ENCODE measurements at places on chromosomes 4 and X. TPM values are rescaled to one million over a fixed set of nuclear protein-coding genes. Genes with fewer than 3 reads are reported as not detected.

- no peak overlapping the region for H3K27ac ChIP-seq
- no peak for DNase-seq
- no peak overlapping the region for H3K4me3 ChIP-seq
- no peaks in the 10 kb centered on the region for H3K36me3 ChIP-seq
Measured at GRCh38 chrX:20711366-20711765, 444.7 kb upstream of the RPS6KA3 start.

- no peaks in the 10 kb centered on the region for H3K36me3 ChIP-seq
- H3K27ac ChIP-seq = no peak overlapping the region
- no peak for DNase-seq
- peaks cover 5% of the 10 kb centered on the region for H3K27me3 ChIP-seq
- no peaks in the 10 kb centered on the region for H3K4me1 ChIP-seq
Measured at GRCh38 chr4:184062769-184063168, 154.9 kb downstream of the ENPP6 start.

GRCh38 chr4:46550471-46550870, 160.5 kb upstream of the GABRA2 start:
- no peak for DNase-seq
- no peaks in the 10 kb centered on the region for H3K27me3 ChIP-seq
- no peaks in the 10 kb centered on the region for H3K4me1 ChIP-seq
- no peak overlapping the region for H3K27ac ChIP-seq
- H3K4me3 ChIP-seq = no peak overlapping the region
- no peaks in the 10 kb centered on the region for H3K36me3 ChIP-seq

DNA sequence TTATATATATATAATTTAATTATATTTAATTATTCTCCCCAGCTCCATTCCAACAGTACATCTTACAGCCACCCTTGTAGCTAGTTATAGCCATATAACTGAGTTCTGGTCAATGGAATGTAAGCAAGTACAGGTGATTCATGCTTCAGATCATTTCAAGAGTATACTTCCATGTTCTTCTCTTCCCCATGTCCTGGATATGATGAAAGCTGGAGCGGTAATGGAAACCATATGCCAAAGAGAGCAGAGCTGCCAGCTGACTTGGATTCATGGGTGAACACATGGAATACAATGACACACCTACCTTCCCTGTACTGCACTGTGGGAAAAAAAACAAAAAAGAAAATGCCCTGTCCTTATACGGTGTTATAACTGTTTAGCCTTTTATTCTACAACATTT, 17.5 kb upstream of the CORIN start:
- no peak for DNase-seq
- H3K4me3 ChIP-seq = no peak overlapping the region
- H3K36me3 ChIP-seq = peaks cover 14% of the 10 kb centered on the region
- H3K27me3 ChIP-seq = no peaks in the 10 kb centered on the region
- H3K27ac ChIP-seq = no peak overlapping the region

- H3K4me3 ChIP-seq = peak overlapping the region; percentile 64
- no peaks in the 10 kb centered on the region for H3K27me3 ChIP-seq
- peaks cover 36% of the 10 kb centered on the region for H3K4me1 ChIP-seq
- DNase-seq = peak; percentile 75
Measured at GRCh38 chrX:100829730-100830129, 9.5 kb downstream of the CSTF2 start.

DNA sequence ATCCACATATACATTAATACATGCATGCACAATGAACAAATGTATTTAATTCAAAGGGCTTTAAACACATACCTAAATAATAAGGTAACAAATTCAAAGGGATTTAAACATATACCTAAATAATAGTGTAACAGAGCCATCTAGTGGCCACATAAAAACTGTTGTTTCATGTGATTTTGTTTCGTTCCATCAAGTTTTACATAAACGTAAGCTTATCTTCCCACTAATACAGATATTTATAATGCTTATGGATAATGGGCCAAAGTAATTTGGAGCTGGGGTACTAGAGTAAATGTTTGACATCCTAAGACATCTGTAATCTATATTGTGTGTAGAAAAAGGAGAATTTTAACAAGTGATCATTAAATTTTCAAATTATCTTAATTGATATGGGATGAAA, 82.3 kb downstream of the PRSS12 start:
- no peaks in the 10 kb centered on the region for H3K4me1 ChIP-seq
- no peak for DNase-seq
- H3K27me3 ChIP-seq = peaks cover 6% of the 10 kb centered on the region
- no peak overlapping the region for H3K4me3 ChIP-seq

DNA sequence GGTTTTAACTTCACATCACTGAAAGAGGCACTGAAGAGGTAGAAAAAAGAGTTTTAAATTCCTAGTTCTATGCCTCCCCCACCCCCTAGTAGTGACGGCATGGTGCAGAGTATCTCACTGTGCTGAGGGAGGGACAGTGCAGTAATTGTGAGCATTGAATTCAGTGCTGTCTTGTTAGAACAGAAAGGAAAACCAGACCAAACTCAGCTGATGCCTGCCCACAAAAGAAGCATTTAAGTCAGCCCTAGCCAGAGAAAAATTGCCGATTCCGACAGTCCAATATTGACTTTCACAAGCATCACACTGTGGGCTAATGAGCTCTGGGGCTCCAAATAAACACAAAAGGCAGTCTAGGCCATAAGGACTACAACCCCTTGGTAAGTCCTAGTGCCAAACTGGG, 417.7 kb downstream of the AR start:
- H3K27ac ChIP-seq = no peak overlapping the region
- no peak for DNase-seq
- peaks cover 3% of the 10 kb centered on the region for H3K27me3 ChIP-seq

- peaks cover 7% of the 10 kb centered on the region for H3K4me1 ChIP-seq
- no peak for DNase-seq
- H3K27me3 ChIP-seq = peaks cover 23% of the 10 kb centered on the region
- no peaks in the 10 kb centered on the region for H3K36me3 ChIP-seq
Measured at GRCh38 chr4:48813964-48814363, 16.9 kb upstream of the OCIAD1 start.

DNA sequence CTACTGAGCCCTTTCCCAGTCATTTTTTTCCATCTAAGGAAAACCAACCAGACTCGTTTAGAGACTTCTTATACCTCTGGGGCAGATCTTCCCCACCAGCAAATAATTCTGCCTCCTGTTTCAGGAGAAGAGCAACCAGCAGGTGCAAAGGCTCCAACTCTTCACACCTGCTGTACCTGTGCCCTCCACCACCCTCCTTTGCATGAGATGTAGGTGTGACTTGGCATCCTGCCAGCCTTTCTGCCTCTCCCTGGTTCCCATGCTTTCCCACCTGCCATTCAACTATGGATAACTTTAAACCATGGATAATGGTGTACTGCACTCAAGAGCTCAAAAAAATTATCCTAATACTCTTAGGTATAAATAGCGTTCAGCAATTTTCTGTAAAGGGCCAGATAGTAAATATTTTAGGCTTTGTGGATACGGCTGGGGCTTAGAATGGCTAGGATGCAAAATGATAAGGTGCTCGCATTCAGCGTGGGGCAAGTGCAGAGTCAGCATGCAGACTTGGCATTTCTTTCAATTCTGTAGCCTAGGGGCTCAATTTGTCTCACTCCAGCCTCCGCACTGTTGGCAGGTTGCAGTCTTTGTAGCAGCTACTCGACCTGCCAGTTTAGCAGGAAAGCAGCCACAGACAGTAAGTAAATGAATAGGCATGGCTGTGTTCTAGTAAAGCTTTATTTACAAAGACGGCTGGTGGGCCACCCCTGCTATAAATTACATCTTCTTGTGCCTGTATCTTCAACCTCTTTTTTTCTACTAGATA, 79.8 kb downstream of the HCCS start:
- H3K27me3 ChIP-seq = no peaks in the 10 kb centered on the region
- no peaks in the 10 kb centered on the region for H3K36me3 ChIP-seq
- no peaks in the 10 kb centered on the region for H3K4me1 ChIP-seq
- DNase-seq = no peak

GRCh38 chrX:46463682-46464081, 81.5 kb downstream of the ZNF674 start:
- peaks cover 12% of the 10 kb centered on the region for H3K4me1 ChIP-seq
- H3K36me3 ChIP-seq = peaks cover 17% of the 10 kb centered on the region
- no peaks in the 10 kb centered on the region for H3K27me3 ChIP-seq
- DNase-seq = no peak
- no peak overlapping the region for H3K27ac ChIP-seq

DNA sequence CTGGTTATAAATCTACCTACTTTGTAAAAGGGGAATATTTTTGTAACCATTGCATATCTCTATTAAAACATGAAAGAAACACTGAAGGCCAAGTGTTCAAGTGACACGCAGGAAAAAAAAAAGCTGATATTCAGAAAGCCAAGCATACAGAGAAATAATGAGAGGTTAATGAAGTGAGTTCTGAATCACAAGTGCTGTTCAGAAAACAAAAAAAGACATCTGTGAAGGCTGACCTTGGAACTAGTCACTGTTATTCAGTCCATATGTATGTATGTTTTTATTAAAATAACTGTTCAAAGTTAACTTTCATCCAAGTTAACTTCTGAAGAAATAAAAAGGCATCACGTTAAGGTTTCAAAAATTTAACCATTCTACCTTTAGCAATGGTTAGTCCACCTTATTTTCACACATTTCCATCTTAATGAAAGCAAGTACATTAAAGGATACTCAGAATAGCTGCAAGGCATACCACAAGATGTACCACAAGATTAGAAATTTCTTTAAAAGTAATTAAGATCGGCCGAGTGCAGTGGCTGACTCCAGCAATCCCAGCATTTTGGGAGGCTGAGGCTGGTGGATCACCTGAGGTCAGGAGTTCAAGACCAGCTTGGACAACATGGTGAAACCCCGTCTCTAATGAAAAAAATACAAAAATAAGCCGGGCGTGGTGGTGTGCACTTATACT, 31.4 kb downstream of the SH3RF1 start:
- DNase-seq = no peak
- H3K27ac ChIP-seq = no peak overlapping the region

DNA sequence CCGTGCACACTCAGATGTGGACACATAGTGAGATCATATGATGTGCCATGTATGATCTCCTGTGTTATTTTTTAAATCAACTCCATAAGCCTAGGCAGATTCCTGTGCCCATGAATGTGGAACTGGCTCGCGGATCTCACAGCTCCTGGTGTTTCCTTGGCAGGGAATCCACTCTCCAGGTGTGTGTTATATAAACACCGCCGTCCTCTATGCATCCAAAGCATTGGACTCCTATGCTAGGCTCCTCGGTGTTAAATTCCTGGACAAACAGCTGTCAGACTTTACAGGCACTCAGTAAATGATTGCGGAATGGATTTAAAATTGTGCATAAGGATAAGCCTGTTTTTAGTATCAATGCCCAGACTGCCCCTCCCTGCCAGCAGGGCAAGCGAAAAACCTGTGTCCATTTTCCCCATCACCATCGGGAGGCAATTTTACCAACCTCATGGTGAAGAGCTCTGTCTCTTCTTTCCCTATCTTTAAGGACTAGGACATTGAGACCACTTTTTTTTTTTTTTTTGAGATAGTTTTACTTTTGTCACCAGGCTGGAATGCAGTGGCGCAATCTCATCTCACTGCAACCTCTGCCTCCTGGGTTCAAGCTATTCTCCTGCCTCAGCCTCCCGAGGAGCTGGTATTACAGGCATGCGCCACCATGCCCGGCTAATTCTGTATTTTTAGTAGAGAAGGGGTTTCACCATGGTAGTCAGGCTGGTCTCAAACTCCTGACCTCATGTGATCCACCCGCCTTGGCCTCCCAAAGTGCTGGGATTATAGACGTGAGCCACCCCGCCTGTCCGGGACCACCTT, 23.6 kb upstream of the GPR78 start:
- DNase-seq = no peak
- H3K4me3 ChIP-seq = no peak overlapping the region
- H3K4me1 ChIP-seq = no peaks in the 10 kb centered on the region
- H3K27ac ChIP-seq = no peak overlapping the region

- no peak overlapping the region for H3K4me3 ChIP-seq
- H3K36me3 ChIP-seq = no peaks in the 10 kb centered on the region
- no peaks in the 10 kb centered on the region for H3K27me3 ChIP-seq
- DNase-seq = no peak
Measured at GRCh38 chrX:36609616-36610585, 398.3 kb upstream of the FAM47C start.

GRCh38 chrX:38893441-38893840, 92.2 kb downstream of the MID1IP1 start:
- no peak for DNase-seq

- peaks cover 10% of the 10 kb centered on the region for H3K36me3 ChIP-seq
- H3K4me3 ChIP-seq = no peak overlapping the region
- H3K27ac ChIP-seq = no peak overlapping the region
- DNase-seq = no peak
- peaks cover 3% of the 10 kb centered on the region for H3K4me1 ChIP-seq
- peaks cover 5% of the 10 kb centered on the region for H3K27me3 ChIP-seq
Measured at GRCh38 chr4:10421344-10422055, 35.7 kb downstream of the ZNF518B start.

DNA sequence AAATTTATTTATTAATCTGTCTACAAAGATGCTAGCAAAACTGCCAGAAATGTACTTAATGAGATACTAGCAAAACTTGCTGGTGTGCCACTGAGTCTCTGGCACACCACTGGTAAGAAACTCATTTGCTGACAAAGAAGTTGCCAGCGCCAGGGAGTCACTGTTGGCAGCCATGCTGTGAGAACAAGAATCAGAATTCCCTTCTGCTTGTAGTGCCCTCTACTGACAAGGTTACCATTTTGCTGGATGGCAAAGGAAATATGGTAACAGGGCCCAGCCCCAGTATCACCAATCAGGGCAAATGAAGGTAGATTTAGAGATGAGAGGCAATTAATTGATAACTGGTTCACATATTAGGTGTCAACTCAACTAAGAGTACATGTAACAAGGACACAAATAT, 750.1 kb upstream of the ADGRL3 start:
- H3K4me1 ChIP-seq = no peaks in the 10 kb centered on the region
- no peaks in the 10 kb centered on the region for H3K36me3 ChIP-seq
- H3K27ac ChIP-seq = no peak overlapping the region
- H3K27me3 ChIP-seq = no peaks in the 10 kb centered on the region

DNA sequence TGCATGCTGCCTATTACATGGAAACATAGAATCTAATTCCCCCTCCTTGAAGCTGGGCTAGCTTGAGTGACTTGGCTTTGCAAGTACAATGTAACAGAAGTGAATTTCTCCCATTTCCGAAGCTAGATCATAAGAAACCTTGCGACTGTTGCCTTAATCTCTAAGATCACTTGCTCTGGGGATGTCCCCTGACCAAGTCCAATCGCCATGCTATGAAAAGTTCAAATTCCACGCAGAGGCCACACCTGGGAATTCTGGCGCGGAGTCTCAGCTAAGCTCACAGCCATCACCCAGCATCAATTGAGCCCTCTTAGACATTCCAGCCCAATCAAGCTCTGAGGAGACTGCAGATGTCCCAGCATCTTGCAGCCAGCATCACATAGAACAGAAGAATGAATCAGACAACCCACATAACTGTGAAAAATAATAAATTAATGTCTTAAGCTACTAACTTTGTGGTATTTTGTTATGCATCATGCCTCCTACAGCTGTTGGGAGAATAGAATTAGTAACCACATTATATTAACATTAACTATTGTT, 27.0 kb downstream of the GPM6A start:
- no peaks in the 10 kb centered on the region for H3K4me1 ChIP-seq
- no peak overlapping the region for H3K27ac ChIP-seq
- no peak for DNase-seq
- no peaks in the 10 kb centered on the region for H3K36me3 ChIP-seq

RBBP7 gene
- 131 TPM for total RNA-seq

NLGN4X gene
- total RNA-seq = not detected

MAGEA12 gene
- total RNA-seq = not detected

GJB1 gene
- total RNA-seq = not detected

ADH7 gene
- not detected for total RNA-seq

DIPK2B gene
- total RNA-seq = not detected

GRXCR1 gene
- total RNA-seq = not detected

EGF gene
- total RNA-seq = not detected

FRMPD3 gene
- 0.17 TPM for total RNA-seq

TMPRSS11F gene
- not detected for total RNA-seq

Measured in natural killer cell treated with Interleukin-12 subunit alpha and Interleukin-12 subunit beta and Interleukin-15 and Interleukin-18, amount 100 ng/mL, for 72 hours (primary cell).